Left cardiac atrium (tissue), 4 donors: ENCODE measurements at places on chromosomes 2 and 18. TPM values are rescaled to one million over a fixed set of nuclear protein-coding genes. Genes with fewer than 3 reads are reported as not detected.

AGXT gene
- 0.24 TPM for total RNA-seq

GRCh38 chr2:94994914-94995552, 30.5 kb upstream of the MAL start:
- no peak for DNase-seq

- DNase-seq, result no peak
Measured at GRCh38 chr2:111995148-111995547, 59.9 kb upstream of the TMEM87B start.

GRCh38 chr2:9497017-9497416, 22.7 kb downstream of the IAH1 start:
- no peak for DNase-seq

XPO1 gene
- 75.2 TPM for total RNA-seq

ANKRD62 gene
- total RNA-seq, result not detected

GCG gene
- total RNA-seq, result not detected

GRCh38 chr2:38113981-38114708, 38.2 kb upstream of the CYP1B1 start:
- DNase-seq, result no peak

DNA sequence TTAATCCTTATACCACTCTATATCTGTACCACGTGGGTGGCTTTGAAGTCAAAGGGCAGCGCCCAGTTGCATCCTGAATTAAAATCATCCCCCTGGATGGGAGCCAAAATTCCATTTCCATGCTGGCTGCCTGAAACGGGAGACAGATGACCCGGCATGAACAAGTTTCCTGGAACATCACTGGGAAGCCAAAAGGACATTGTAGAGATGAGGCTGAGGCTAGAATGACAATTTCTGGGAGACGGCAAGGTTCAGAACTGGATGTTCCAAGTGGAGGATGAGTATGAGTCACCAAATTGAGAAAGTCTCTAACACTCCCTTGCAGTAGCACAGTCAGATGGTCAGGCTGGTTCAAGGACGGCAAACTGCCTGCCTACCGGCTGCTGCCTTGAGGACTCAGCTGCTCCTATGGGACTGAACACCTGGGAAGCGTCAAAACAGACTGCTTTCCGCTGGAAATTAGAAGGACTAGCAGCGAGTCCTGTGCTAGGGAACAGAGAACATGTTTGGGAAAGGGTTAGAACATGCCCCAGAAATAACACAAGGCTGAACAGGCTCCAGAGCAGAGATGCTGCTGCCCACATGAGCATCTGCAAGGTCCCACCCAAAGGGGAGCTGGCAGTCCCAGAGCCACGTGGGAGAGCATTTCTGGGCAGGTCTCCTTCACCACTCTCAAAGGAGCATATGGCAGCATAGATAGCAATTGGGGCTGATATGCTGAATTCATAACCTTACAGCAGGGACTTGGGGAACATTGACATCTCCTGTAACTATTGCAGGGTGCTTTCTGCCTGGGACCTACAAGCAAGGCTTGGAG, 32.0 kb downstream of the YPEL5 start:
- peak; percentile 58 for DNase-seq

DNA sequence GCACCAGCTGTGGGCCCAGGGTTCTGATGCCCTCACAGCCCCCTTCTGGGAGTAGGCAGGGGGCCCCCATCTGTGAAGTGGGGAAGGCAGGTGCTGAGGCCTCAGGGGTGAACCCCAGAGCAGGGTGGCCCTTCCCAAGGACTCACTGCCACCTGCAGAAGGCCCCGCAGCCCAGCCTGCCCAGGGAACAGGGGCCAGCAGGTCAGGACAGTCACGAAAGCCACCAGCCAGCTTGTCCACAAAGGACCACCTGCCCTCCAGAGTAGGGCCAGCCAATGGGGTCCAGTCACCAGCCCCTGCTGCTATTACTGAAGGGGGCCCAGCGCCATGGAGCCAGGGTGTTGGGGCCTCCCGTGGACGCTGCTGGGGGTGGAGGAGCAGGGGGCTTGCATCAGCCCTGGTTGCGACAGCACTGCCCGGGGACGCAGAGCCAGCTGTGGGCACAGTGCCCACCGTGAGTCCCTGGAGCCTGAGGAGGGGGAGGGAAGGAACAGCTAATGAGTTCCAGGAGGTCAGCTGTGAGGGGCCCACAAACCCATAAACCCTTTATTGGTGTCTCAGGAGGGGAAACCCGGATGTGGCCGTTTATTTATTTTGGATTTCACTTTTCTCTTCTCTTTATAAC, 11.5 kb upstream of the SNED1 start:
- peak; percentile 75 for DNase-seq

DNA sequence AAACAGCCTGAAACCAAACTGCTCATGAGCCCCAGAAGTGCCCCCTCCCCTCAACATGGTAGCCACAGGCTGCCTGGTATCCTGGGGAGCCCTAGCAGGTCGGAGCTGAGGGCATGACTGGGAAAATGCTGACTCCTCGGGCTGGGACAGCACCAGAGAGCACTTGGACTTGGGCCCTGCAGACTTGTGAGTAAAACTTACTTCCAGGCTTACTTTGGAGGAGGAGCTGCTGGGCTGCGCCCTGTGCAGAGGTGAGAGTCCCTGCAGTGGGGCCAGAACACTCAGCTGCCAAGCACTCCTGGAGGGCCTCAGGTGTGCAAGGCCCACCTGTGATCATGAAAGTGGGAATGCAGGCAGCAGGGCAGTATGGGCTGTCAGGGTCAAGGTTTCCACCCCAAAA, 119.4 kb downstream of the SEPTIN10 start:
- DNase-seq, result no peak

UGT1A5 gene
- total RNA-seq, result not detected

DNA sequence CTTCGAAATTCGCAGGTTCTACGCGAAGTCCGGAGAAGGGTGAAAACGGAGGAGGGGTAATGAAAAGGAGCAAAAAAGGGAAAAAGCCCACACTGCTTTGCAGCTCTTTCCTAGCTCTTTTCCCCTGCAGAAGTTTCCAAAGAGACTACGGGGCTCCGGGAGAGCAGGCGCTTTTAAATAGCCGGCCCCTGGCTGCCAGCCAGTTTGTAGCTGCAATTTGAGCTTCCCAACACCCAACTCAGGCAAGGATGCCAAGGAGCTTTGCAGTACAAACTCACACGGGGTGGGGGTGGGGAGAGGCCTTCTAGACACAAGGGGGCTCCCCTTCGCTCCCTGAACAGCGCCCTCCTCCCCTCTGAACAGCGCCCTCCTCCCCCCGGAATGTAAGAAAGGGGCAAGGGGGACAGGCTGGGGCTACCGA, at the start of gene IGFBP5:
IGFBP5 (minus strand) TSS at position 149 of the 421 bp plus-strand sequence. CDS start 774 bp downstream, outside the sequence.
- DNase-seq, result peak; percentile 88

ZC3H15 gene
- total RNA-seq, result 30.2 TPM

- no peak for DNase-seq
Measured at GRCh38 chr18:64799376-64799775, 650.5 kb upstream of the LINC00305 start.

DNA sequence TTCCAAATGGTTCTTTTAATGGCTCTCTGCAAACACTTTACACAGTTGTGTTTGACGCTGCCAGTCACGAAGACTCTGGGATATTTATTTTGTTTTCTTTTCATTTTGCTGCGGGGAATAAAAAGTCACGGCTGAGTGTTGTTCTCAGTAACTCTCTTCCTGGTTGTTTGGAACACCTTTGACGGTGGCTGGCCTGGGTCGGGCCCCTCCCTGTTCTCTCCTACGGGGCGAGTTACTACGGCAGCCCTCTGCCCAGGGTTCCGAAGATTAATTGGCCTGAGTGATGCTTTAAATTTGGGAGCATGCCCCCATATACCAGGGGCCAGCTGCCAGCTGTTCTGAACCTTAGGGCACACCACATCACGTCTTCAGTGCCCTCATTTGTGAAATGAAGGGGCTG, 84.7 kb downstream of the GATA6 start:
- DNase-seq, result no peak

DNA sequence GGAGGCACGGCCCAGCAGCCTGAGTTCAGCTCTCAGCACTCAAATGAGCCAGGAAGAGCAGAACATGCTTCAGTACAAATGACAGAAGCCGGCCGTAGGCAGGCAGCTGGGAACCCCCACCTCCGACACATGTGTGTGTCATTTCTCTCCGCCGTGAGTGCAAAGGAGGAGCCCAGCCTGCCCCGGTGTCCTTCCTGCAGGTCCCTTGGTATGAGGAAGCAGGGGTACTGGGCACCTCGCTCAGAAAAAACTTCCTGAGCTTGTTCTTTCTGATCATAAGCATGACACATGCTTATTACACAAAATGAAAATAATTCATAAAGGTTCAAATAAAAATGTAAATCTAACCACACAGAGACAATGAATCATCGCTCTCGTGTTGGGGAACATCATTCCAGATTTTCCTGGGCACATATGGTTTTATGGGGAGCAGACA, 35.3 kb downstream of the KCNF1 start:
- no peak for DNase-seq

RNF144A gene
- 10.4 TPM for total RNA-seq

DNA sequence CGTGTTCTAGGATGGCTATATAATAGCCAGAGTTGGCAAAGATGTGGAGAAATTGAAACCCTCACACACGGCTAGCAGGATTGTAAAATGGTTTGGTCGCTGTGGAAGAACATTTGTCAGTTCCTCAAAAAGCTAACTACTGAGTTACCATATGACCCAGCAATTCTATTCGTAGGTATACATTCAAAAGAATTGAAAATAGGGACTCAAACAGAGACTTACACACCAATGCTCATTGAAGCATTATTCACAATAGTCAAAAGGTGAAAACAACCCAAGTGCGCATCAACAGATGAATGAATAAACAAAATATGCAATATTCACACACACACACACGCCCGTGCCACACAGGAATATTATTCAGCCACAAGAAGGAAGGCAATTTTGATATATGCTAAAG, 98.7 kb downstream of the PLA2R1 start:
- no peak for DNase-seq

DNA sequence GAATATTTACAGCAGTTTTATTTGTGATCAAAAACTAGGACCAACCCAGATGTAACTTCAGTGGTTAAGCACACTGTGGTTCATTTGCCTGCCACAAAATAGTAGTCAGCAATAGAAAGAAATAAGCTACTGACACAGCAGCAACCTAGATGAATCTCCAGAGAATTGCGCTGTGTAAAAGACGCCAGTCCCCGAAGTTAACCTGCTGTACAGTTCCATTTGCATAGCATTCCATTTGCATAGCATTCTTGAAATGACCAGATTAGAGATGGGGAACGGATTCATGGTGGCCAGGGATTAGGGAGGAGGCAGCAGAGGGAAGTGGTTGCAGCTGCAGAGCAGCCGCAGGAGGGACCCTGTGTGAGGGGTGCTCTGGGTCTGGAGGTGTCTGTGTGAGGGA, 39.3 kb upstream of the NFATC1 start:
- no peak for DNase-seq

GRCh38 chr2:50018921-50019320, 864.6 kb upstream of the FSHR start:
- no peak for DNase-seq

GRCh38 chr2:55721596-55722215, 28.1 kb upstream of the PNPT1 start:
- DNase-seq, result no peak

FABP1 gene
- total RNA-seq, result not detected

- no peak for DNase-seq
Measured at GRCh38 chr2:71886241-71886640, 261.4 kb downstream of the CYP26B1 start.

SLC35F5 gene
- total RNA-seq, result 48.5 TPM

DNA sequence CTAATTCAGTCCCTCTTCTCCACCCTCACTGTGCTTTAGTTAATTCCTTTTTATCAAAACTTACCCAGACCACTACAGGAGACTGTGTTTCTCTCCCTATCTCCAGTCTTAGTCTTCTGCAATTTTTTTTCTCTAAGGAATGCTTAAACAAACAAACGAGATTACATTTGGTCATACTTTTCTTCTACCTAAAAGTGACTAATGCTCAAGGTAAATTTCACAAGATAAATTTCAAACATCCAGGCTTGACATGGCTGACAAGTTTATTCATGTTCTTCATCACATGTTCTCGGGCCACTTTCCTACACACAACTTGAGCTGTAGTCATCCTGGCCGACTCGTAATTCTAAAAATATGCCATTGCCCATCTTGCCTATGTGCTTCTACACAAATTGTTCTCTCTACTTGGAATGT, 23.2 kb upstream of the ACSL3 start:
- DNase-seq, result no peak

DNA sequence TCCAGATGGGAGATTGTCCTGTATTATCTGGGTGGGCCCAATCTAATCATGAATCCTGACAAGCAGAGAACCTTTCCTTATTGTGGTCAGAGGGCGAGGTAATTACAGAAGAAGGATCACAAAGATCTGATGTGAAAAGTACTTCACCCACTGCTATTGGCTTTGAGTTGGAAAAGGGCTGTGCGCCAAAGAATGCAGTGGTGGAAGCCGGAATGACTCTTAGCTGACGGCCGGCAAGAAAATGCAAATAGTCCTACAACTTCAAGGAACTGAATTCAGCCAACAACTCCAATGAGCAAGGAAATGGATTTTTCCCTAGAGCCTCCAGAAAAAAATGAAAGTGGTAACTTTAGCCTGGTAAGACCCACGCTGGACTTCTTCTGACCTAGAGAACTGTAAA, 67.3 kb downstream of the CTNNA2 start:
- DNase-seq, result no peak

DNA sequence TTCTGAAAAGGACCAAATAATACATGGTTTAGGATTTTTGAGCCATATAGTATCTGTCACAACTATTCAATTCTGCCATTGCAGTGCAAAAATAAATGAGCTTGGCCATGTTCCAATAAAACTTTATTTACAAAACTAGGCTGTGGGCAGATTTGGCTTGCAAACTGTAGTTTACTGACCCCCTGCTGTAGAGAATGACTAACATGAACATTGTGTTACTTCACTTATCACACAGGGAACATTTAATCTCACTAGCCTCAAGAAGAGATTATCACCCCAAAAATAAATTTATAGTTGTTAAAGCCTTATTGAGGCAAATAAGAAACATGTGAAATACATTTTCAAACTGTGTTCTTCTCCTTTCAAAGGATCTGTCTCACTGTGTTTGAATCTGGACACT, 766.2 kb downstream of the MBD2 start:
- DNase-seq, result no peak

- no peak for DNase-seq
Measured at GRCh38 chr2:95002498-95002897, 23.0 kb upstream of the MAL start.

- DNase-seq, result no peak
Measured at GRCh38 chr2:199940373-199940772, 14.9 kb downstream of the TYW5 start.

CDH19 gene
- total RNA-seq, result 33.0 TPM

DNA sequence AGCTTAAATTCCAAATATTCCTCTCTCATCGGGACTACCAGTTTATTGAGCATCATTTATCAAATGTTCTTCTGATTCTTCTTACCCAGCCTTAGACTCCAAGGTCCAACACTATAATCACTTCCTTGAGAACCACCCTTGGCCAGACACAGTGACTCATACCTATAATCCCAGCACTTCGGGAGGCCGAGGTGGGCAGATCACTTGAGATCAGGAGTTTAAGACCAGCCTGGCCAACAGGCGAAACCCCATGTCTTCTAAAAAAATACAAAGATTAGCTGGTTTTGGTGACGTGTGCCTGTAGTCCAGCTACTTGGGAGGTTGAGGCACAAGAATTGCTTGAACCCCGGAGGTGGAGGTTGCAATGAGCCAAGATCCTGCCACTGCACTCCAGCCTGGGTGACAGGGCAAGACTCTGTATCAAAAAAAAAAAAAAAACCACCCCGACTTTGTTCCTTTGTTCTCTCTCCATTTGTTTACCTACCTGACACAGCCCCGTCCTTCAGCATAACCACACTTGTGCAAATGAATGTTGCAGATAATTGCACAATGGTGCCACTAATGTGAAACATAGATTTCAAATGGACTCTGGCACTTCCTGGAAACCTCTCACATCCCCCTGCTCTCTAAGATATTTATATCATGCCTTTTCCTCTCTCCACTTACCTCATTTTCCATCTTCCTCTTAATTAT, 38.9 kb upstream of the LPIN2 start:
- DNase-seq, result no peak

GRCh38 chr2:229703909-229704630, 10.3 kb downstream of the DNER start:
- DNase-seq, result no peak
